ENCODE measurements at places on chromosomes 1 and 21. TPM values are rescaled to one million over a fixed set of nuclear protein-coding genes. Genes with fewer than 3 reads are reported as not detected.

The FCRL6 gene
- not detected for total RNA-seq

The LIPI gene
- not detected for total RNA-seq

The RABGAP1L gene
- total RNA-seq: 59.8 TPM

The SAMD13 gene
- 1.8 TPM for total RNA-seq

The SPOCD1 gene
- total RNA-seq: 10.6 TPM

The TRPM2 gene
- total RNA-seq: 10.4 TPM

The SYNC gene
- 119 TPM for total RNA-seq

The FBXO2 gene
- 12.9 TPM for total RNA-seq

The TLCD4 gene
- total RNA-seq: 9.9 TPM

GRCh38 chr1:229273507-229274232, 2.8 kb downstream of the RAB4A start:
- no peak overlapping the region for H3K4me3 ChIP-seq
- H3K36me3 ChIP-seq: no peaks in the 10 kb centered on the region
- no peak for DNase-seq

GRCh38 chr1:82555501-82555900, 754.8 kb downstream of the ADGRL2 start:
- peaks cover 4% of the 10 kb centered on the region for H3K4me1 ChIP-seq
- no peak for DNase-seq
- H3K27me3 ChIP-seq: no peaks in the 10 kb centered on the region
- H3K4me3 ChIP-seq: no peak overlapping the region
- no peaks in the 10 kb centered on the region for H3K36me3 ChIP-seq
- H3K27ac ChIP-seq: no peak overlapping the region

DNA sequence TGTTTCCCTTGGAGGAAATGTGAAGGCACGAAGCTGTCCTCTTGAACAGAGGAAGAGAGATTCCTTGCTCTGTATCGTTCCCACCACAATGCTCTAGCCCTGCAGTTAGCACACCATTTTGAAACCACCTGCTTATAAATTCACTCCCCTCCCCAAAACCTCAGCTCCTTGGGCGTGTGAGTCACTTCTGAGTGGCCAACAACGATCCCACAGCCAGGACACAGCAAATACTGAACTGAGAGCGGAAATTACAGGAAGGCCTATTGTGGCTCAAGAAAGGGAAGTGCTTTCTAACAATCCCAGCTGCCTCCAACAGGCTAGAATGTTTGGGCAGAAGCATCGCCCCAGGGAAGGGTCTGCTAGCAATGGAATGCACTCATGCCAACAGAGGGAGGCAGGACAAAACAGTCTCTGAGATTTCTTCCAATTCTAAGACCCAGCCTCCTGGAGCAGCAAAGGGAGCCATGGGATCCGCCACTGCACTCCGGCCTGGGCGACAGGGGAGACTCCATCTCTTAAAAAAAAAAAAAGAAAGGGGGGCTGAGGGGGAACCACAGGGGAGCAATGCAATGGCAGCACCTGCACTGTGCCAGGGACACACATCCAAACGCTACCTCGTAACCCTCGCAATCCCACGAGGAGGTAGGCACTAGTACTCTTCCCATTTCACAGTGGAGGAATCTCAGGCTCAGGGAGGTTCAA, 1.9 kb downstream of the TMEM53 start:
- H3K27me3 ChIP-seq: no peaks in the 10 kb centered on the region
- no peak for DNase-seq
- no peaks in the 10 kb centered on the region for H3K36me3 ChIP-seq
- H3K4me1 ChIP-seq: peaks cover 11% of the 10 kb centered on the region
- H3K4me3 ChIP-seq: no peak overlapping the region
- H3K27ac ChIP-seq: no peak overlapping the region

- no peak overlapping the region for H3K4me3 ChIP-seq
- DNase-seq: no peak
- H3K27ac ChIP-seq: no peak overlapping the region
- H3K4me1 ChIP-seq: peaks cover 42% of the 10 kb centered on the region
- H3K27me3 ChIP-seq: no peaks in the 10 kb centered on the region
Measured at GRCh38 chr21:46077674-46078101, 20.2 kb upstream of the COL6A2 start.

DNA sequence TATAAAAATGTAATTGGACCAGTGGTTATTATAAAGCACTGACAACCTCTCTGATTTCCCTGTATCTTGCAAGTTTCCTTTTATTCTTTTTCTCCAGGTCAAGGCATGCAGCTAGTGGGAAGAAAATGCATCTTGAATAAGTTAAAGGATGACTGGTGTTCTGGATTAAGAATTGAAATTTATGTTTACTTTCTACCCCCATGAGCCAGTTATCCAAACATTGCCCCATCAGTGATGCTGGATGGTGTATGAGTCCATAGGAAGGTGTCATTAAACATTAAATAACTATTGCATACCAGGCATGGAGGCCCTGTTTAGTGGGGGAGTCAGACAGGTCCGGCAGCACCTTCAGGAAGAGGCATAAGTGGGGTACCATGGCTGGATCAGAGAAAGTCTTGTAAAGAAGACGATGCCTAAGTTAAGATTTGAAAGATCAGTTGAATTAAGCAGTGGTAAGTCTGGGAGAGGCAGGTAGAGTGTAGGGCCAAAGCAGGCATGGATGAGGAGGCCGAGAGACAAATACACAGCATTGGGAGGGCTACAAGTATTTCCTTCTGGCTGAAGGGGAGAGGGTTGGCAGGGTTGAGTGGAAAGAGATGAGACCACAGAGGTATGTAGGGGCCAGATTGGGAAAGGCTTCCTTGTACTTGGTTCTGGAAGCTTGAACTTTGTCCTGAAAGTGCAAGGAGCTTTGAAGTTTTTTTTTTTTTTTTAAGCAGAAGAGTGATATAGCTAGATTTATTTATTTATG, 5.7 kb downstream of the SZRD1 start:
- H3K27me3 ChIP-seq: no peaks in the 10 kb centered on the region
- no peak overlapping the region for H3K4me3 ChIP-seq
- H3K36me3 ChIP-seq: no peaks in the 10 kb centered on the region
- H3K27ac ChIP-seq: no peak overlapping the region

DNA sequence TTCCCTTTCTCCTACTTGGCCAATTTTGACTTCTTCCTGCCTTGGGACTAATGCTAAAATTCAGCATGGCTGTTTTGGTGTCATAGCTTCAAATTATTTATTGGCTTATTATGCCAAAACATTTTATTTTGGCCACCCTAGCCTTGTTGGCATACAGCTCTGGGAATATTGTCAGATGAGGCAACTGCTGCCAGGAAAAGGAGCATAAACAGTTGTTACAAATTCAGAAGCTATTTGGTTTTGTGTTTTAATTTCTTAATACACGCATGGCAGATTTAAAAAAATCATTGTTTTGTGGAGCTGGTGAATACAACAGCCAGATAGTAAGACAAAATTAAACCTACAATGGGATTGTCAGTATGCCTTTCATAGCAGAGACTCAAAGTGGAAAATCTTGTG, 66.8 kb upstream of the BCL10 start:
- DNase-seq: no peak
- peak overlapping the region; percentile 51 for H3K27ac ChIP-seq
- no peak overlapping the region for H3K4me3 ChIP-seq
- no peaks in the 10 kb centered on the region for H3K27me3 ChIP-seq

GRCh38 chr1:154256686-154257085, 15.7 kb upstream of the HAX1 start:
- no peaks in the 10 kb centered on the region for H3K27me3 ChIP-seq
- H3K27ac ChIP-seq: no peak overlapping the region
- H3K4me3 ChIP-seq: no peak overlapping the region
- no peaks in the 10 kb centered on the region for H3K4me1 ChIP-seq
- DNase-seq: no peak

- H3K27ac ChIP-seq: no peak overlapping the region
- no peak for DNase-seq
- no peak overlapping the region for H3K4me3 ChIP-seq
Measured at GRCh38 chr1:66438501-66438900, 95.5 kb upstream of the SGIP1 start.

DNA sequence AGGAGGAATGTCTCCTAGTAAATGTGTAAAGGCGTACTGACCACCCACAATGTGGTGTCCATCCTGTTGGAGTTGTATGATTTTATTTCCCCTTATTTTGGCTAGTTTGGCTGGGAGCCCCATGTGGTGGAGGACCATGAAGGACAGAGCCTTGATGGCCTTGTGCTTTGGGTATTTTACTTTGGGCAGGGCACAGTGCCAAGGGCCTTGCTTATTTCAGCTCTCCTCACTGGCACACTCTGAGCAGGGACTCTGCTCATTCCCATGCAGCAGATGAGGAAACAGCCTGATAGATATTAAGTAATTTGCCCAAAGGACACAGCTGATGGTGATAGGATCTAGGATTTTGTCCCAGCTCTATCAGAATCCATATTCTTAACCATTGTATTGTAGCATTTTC, 50.2 kb downstream of the SMYD2 start:
- no peak overlapping the region for H3K27ac ChIP-seq
- DNase-seq: no peak
- H3K36me3 ChIP-seq: peaks cover 5% of the 10 kb centered on the region
- no peaks in the 10 kb centered on the region for H3K4me1 ChIP-seq
- no peak overlapping the region for H3K4me3 ChIP-seq

DNA sequence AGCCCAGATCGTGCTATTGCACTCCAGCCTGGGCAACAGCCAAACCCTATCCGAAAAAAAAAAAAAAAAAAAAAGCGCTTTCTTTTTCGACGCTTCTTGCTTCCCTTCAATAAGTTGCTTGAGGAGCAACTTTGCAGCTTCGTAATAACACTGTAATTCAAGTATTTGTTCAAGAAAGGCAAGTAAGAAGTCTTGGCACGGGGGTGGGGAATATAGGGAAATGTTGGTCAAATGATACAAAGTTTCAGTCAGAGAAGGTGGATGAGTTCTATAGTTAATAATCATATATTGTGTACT, 871 bp upstream of the PSMA5 start:
- H3K4me3 ChIP-seq: peak overlapping the region; percentile 93
- no peaks in the 10 kb centered on the region for H3K27me3 ChIP-seq
- H3K27ac ChIP-seq: peak overlapping the region; percentile 90
- no peak for DNase-seq
- H3K4me1 ChIP-seq: peaks cover 18% of the 10 kb centered on the region

DNA sequence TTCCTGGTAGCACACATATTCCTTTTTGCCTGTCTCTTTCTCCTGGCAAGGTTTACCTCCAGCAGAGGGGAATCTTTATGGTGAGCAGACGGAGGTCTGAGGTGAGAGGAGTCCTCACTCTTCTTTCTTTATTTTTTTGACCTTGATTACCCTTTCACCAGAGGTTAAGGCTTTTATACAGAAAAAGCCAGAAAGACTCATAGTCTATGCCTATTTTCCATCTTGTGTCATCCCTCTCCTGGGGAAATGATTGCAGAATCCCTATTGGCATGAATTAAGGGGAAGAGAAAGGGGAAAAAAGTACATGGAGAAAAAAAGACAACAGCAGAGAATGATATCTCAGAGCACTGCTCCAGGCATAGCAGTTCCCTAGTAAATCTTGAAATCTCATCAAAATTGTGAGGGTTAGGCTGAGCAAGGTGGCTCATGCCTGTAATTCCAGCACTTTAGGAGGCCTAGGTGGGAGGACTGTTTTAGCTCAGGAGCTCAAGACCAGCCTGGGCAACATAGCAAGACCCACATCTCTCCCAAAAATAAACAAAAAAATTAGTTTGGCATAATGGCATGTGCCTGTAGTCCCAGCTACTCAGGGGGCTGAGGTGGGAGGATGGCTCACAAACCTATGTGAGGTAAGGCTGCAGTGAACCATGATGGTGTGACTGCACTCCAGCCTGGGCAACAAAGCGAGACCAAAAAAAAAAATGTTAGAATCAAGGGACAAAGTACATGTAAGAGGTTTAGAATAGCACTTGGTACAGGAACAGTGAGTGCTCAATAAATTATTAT, 1.2 kb upstream of the XPR1 start:
- peak overlapping the region; percentile 81 for H3K27ac ChIP-seq
- H3K36me3 ChIP-seq: no peaks in the 10 kb centered on the region
- DNase-seq: no peak
- H3K4me3 ChIP-seq: no peak overlapping the region
- peaks cover 24% of the 10 kb centered on the region for H3K4me1 ChIP-seq

GRCh38 chr1:154170547-154171222, 15.8 kb upstream of the NUP210L start:
- no peak overlapping the region for H3K27ac ChIP-seq
- H3K4me1 ChIP-seq: no peaks in the 10 kb centered on the region
- no peaks in the 10 kb centered on the region for H3K27me3 ChIP-seq
- H3K36me3 ChIP-seq: peaks cover 77% of the 10 kb centered on the region

- H3K4me1 ChIP-seq: no peaks in the 10 kb centered on the region
- no peaks in the 10 kb centered on the region for H3K27me3 ChIP-seq
- no peak for DNase-seq
- H3K27ac ChIP-seq: no peak overlapping the region
Measured at GRCh38 chr1:84181350-84182005, 37.4 kb downstream of the PRKACB start.

GRCh38 chr1:2078170-2078569, 28.0 kb downstream of the PRKCZ start:
- no peak overlapping the region for H3K4me3 ChIP-seq
- no peak overlapping the region for H3K27ac ChIP-seq
- no peaks in the 10 kb centered on the region for H3K36me3 ChIP-seq
- no peaks in the 10 kb centered on the region for H3K27me3 ChIP-seq

GRCh38 chr1:154972517-154973343, 1.8 kb upstream of the CKS1B start:
- peaks cover 36% of the 10 kb centered on the region for H3K4me1 ChIP-seq
- no peaks in the 10 kb centered on the region for H3K36me3 ChIP-seq
- H3K27ac ChIP-seq: peak overlapping the region; percentile 99

DNA sequence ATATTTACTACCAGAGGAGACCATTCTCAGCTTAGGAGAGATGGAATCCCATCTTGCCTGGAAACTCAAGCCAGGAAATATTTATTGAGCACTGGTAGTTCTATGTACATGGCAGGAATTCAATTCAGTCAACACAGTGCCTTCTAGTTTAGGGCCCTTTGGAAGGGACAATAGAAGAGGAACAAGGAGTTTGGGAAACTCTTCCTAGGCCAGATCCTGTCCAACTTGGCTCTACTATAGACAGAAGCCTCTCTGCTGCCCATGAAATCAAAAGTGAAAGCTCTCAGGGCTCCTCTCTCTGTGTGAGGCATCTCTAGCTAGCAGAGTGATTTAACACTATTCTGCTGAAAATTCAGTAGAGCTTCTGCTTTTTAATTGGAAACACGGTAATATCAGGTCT, 244.6 kb upstream of the MAP1LC3C start:
- H3K4me1 ChIP-seq: no peaks in the 10 kb centered on the region
- no peak overlapping the region for H3K27ac ChIP-seq
- H3K36me3 ChIP-seq: no peaks in the 10 kb centered on the region
- no peak overlapping the region for H3K4me3 ChIP-seq

- no peaks in the 10 kb centered on the region for H3K27me3 ChIP-seq
- no peak overlapping the region for H3K4me3 ChIP-seq
Measured at GRCh38 chr1:71307451-71307850, 226.6 kb upstream of the ZRANB2 start.

DNA sequence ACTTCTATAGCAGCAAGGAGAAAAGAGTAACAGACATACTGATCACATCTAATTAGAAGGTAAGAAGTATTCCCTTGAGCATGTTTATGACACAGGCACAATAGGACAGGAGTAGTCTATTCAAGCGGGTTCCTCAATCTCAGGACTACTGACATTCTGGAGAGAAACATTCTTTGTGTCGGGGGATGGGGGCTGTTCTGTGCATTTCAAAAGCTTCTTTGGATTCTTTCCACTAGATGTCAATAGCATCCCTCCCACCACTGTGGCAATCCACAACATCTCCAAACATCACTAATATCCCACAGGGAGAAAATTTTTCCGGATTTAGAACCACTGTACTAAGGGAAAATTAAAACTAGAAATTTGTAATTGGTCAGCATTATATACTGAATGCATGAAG, 56.9 kb downstream of the ADAMTS5 start:
- H3K36me3 ChIP-seq: no peaks in the 10 kb centered on the region
- no peaks in the 10 kb centered on the region for H3K4me1 ChIP-seq
- no peaks in the 10 kb centered on the region for H3K27me3 ChIP-seq
- no peak for DNase-seq

GRCh38 chr1:22944346-22945055, 28.2 kb downstream of the LACTBL1 start:
- no peaks in the 10 kb centered on the region for H3K36me3 ChIP-seq
- H3K27ac ChIP-seq: no peak overlapping the region
- no peaks in the 10 kb centered on the region for H3K27me3 ChIP-seq
- no peak overlapping the region for H3K4me3 ChIP-seq
- DNase-seq: no peak
